Fibroblast of skin of left biceps (primary cell): ENCODE measurements at places on chromosomes 6 and 20.

DNA sequence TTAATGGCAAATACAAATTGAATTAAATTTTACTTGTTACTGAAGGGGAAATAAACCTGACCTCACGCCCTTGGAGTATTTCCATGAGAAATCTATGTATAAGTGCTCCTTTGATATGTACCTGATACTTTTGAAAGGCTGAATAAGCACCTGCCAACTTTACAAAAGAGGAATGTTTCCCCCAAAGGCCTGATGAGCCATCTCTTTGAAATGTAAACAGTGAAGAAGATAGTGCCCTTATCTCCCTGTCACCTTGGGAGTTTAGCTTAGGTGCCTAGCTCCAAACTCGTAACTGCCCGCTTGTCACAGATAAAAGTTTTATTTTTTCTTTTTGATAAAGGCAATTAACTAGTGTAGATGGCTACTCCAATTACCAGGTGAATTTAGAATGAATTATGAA, 1.1 kb upstream of the ZNF343 start:
- no peak for DNase-seq

DNA sequence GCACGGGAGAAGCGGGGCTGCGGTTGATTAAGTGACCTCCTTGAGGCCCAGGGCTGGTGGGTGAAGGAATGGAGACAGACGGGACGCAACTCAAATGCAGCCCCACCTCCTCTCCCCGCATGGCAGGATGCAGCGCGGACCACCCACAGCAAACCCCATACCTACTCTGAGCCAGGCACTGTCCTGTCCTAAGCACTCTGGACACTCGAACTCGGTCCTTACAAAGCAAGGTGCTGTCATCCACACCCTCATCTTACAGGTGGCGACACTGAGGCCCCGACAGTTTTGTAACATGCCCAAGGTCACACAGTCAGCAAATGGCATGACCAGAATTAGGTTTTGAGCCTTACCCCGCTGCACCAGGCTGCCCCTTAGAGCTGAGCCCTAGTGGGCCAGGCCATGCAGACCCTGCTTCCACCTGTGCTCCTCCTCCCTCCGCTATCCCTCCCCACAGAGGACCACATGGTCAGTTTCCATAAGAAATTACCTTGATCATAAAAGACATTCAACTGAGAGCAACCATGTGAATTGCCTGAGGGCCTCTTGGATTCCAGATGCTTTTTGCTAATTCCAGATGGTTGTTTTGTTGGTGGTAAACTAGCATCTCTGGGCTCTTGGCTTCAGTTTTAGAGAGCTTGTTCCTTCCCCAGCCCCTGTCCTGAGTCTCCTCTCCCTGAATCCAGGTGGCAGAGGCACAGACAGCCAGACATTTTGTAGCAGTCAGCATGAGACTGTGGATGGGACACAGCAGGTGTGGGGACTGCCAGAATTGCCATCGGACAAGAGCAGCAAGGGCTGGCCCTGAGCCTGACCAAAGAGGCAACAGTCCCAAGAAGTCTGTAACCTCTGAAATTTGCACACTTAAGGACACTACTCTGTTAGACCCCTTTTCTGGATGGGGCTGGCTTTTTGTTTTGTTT, 171.9 kb upstream of the PMEPA1 start:
- DNase-seq, result no peak

DNA sequence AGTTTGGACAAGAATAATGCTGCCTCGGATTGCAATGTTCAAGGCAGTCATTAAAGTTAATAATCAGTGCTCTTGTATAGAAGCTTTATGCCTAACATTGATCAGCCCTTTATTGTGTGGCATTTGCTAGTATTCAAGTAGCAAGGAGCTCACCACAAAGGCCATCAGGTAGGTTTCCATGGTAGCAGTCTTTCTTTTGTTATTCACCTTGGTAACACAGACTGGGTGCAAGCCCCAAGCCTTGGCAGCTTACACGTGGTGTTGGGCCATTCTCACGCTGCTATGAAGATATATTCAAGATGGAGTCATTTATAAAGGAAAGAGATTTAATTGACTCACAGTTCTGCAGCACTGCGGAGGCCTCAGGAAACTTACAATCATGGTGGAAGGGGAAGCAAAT, 149.3 kb downstream of the ADAT2 start:
- DNase-seq, result no peak

GRCh38 chr6:52575502-52575892, 1.4 kb downstream of the TRAM2 start:
- no peak for DNase-seq

- DNase-seq, result no peak
Measured at GRCh38 chr6:106090001-106090400, 3.9 kb downstream of the PRDM1 start.

DNA sequence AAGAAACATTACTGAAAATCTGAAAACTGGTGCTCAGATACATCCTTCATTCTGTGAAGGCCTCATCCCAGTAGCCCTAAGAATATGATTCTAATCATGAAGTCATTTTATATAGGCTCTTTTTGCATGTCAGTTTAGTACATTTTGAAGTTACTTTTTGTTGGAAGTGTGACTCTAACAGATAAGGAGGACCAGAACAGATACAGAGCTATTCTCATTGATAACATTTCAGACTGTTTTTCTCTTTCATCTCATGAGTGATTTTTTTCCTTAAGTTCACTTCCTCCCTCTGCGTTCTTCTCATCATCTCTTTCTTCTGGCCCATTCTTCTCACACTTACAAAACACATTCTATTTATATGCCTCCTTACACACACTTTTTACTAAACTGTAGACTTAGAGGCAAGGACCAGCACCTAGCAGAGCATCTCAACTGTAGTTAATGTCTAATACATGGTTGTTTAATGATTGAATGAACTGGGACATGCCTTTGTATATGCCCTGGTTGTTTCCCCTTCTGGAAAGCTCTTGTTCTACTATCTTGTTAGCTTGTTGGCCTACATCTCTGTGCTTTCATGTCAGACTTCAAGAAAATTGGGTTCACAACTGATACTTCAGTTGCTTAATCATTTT, 8.7 kb downstream of the CTNNBL1 start:
- DNase-seq, result no peak

GRCh38 chr6:152184573-152184916, 377.1 kb downstream of the ESR1 start:
- no peak for DNase-seq

- no peak for DNase-seq
Measured at GRCh38 chr6:12246900-12247299, 43.3 kb upstream of the EDN1 start.

- no peak for DNase-seq
Measured at GRCh38 chr6:117354671-117355070, 71.1 kb downstream of the ROS1 start.

DNA sequence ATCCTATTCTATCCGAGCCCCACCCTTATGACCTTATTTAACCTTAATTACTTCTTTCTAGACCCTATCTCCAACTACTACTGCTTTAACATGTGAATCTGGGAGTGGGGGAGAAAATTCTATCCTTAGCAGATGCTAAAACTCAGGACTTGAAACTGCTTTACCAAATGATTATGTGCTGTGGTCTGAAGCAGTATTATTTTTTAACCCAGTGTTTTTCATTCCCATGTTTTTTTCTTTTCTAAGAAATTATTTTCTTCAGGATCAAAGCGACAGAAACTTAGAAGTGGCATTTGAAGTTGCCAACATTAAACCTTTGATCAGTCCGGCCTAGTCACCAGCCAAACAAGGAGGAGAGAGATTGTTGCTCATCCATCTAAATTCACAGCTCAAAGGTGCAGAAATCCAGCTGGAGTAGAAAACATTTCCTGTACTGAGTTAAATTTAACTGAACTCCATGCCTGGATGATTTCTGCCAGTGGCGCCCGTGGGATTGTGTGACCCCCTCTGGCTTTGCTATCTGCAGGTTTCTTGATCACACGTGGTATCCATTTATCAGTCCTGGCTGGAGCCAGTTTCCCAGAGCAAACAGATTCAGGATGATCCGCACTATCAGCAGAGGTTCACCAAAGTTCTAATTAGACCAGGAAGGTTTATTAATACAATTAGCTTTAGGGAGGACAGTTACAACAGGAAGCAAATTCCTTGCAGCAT, 300.5 kb downstream of the PLCB1 start:
- no peak for DNase-seq

DNA sequence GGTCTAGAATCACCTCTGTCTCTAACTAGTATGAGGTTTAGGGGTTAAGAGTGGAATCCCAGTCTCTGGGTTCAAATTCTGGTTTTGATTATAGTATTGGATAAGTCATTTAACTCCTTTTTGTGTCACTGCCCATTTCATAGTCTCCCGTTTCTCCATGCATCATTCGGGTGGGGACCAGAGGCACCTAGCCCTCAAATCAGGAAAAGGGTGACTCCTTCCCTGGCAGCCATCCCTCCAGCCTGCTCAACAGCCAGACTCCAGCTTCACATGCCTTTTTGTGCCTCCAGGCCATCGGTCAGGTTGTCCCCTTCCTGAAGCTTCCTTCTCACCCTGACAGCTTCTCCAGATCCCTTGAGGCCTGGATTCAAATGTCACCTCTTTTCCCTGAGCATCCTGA, 139.8 kb downstream of the DHX35 start:
- no peak for DNase-seq

DNA sequence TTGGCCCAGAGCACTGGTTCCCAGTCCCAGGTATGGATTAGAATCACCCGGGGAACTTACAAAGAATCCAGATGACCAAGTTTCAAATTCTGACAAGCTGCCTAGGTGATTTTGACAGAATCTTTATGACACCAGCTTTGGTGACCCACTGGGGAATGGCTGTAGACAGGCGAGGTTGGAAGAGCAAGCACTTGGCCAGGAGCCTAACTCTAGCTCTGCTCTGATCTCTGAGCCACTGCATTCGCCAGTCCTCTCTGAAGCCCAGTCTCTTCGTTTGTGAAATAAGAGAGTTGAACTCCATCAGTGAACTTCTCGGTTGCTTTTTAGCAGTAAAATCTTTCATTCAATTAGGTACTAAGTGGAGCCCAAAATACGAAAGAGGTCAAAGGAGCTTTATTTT, 161.2 kb downstream of the VEGFA start:
- no peak for DNase-seq

DNA sequence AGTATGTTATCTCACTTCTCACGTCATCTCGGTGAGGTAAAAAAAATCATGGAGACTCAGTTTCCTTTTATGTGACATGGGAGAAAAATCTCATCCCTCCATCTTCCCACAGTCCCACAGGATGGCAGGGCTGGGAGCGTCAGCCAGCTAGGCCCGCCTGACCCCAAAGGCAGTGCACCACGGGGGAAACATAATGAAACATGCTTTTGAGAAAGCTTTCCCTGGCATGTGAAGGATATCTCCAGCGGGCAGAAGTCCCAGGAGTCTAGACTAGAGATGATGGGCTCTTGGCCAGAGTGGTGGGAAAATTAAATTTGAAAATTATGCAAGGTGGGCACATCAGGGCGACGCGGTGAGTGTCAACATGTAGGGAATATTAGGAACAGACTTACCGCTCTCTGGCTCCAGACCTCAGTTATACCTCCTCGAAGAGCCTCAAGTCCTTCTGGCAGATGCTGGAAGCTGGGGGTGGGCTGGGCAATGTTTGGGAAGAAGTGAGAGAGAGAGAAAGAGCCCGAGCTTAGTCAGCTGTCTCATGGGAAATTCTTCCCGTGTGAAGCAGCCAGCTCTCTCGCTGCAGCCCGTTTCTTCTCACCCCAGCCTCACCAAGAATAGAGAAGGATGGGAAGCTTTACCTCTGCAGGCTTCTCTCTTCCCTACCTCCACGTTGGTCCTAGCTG, 52.3 kb downstream of the MOCS1 start:
- DNase-seq, result peak; percentile 93

GRCh38 chr6:51704932-51705540, 382.4 kb downstream of the PKHD1 start:
- DNase-seq, result no peak

DNA sequence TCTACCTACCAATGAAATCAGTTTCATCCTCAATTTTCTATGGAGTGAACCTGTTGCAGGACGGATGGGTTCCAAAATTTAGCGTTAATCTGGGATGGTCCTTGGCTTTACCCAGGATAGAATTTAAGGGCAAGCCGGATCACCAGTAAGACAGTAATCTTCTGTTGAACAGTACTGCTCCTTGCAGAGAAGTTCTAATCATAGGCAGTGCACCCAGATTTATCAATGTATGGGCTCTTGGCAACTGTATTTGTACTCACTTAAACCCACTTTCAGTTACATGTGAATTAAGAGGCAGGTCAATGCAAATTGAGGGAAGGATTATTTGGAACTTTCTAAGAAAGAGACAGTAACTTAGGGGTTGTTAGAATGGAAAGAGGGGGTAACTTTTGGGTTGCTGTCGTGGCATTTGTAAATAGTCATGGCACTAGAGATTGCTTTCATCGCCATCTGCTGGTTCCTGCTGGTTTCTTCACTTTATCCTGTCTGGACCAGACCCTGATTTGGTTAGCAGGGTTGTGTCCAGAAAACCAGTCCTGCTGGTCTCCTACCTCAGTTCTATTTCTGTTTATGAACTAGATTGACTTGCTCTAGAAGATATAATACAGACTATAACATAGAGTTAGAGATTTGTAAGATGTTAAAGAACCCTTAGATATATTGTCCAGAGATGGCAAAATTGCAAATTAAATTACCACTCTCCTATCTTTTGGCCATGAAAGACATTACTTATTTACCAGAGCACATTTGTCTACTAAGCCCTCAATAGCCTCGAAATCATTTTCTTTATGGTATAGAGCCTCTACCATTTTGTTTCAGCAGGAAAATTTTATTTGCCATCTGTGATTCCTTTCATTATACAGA, 646.3 kb downstream of the UTRN start:
- no peak for DNase-seq

- DNase-seq, result no peak
Measured at GRCh38 chr6:14544666-14545065, 427.1 kb downstream of the CD83 start.

GRCh38 chr6:135985471-135985870, 134.0 kb downstream of the PDE7B start:
- DNase-seq, result no peak

DNA sequence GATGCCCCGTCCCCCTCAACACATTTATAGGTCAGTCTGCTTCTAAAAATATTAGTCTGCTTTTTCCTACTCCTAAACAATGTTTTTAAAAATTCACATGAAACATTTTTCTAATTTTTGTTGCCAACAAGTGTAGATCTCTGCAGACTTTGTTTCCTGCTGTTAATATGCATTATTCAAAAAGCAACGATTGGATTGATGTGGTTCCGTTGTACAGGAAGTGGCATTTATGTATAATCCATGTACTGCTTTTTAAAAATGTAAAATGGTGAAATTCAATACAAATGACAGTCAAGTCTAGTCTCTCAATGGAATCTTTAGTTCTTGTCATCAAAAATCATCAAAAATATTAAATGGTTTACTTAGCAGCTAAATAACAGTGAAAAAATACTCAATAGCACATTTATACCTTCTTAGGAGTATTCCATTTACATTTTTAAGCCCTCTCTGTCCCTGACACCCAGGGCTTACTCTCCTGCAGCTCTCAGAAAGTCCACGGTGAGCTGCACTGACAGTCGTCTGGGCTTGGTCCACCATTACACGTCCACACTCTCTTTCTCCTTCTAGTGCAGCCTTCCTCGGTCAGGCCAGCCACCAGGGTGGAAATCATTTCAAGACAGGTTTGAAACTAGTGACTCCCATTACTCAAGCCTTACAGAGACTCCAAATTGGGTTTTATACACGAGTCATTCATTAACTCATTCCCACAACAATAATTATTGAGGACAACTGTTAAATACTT, 211.5 kb downstream of the TMEM200A start:
- DNase-seq, result no peak

- DNase-seq, result peak; percentile 50
Measured at GRCh38 chr6:104558746-104559145, 301.0 kb downstream of the HACE1 start.

- no peak for DNase-seq
Measured at GRCh38 chr6:153673225-153673624, 365.8 kb upstream of the OPRM1 start.

- DNase-seq, result no peak
Measured at GRCh38 chr6:42896178-42896719, 16.8 kb downstream of the RPL7L1 start.

- DNase-seq, result no peak
Measured at GRCh38 chr6:153976921-153977693, 61.9 kb upstream of the OPRM1 start.
